ENCODE measurements at places on chromosomes 7 and 10. TPM values are rescaled to one million over a fixed set of nuclear protein-coding genes. Genes with fewer than 3 reads are reported as not detected.

The HOXA5 gene
- 77.9 TPM for polyA plus RNA-seq

The AOAH gene
- 3.4 TPM for polyA plus RNA-seq

The BAZ1B gene
- 67.8 TPM for polyA plus RNA-seq

The CARD11 gene
- polyA plus RNA-seq: 1.0 TPM

The COL1A2 gene
- polyA plus RNA-seq: 1,279 TPM

The BCL7B gene
- polyA plus RNA-seq: 41.9 TPM

The GRK5 gene
- 35.1 TPM for polyA plus RNA-seq

The STEAP1 gene
- 13.1 TPM for polyA plus RNA-seq

The SAP25 gene
- 2.4 TPM for polyA plus RNA-seq

The OR2A42 gene
- 2.0 TPM for polyA plus RNA-seq

The CALML3 gene
- 0.11 TPM for polyA plus RNA-seq

The C10orf143 gene
- polyA plus RNA-seq: 6.0 TPM

The SERPINE1 gene
- 5.3 TPM for polyA plus RNA-seq

The NRCAM gene
- 17.3 TPM for polyA plus RNA-seq

The CCDC3 gene
- polyA plus RNA-seq: 12.6 TPM

The GIMAP2 gene
- polyA plus RNA-seq: 7.3 TPM

The TEX47 gene
- polyA plus RNA-seq: not detected

The TMEM130 gene
- 6.7 TPM for polyA plus RNA-seq

The ITIH5 gene
- polyA plus RNA-seq: 26.5 TPM

The PAX4 gene
- not detected for polyA plus RNA-seq

The SPDYE2B gene
- polyA plus RNA-seq: 0.31 TPM

The NPY4R gene
- polyA plus RNA-seq: 0.08 TPM

The CYP3A4 gene
- 0.15 TPM for polyA plus RNA-seq

The CYP26C1 gene
- not detected for polyA plus RNA-seq

The PRSS37 gene
- polyA plus RNA-seq: 1.0 TPM

The LRGUK gene
- polyA plus RNA-seq: 1.2 TPM

The ACTL6B gene
- not detected for polyA plus RNA-seq

The PIK3CG gene
- 3.1 TPM for polyA plus RNA-seq

The GPR15LG gene
- 0.19 TPM for polyA plus RNA-seq

The DEPP1 gene
- polyA plus RNA-seq: 7.4 TPM

The ZNF727 gene
- not detected for polyA plus RNA-seq

The OR2F2 gene
- not detected for polyA plus RNA-seq

The RHEB gene
- polyA plus RNA-seq: 168 TPM

The AKR1C3 gene
- polyA plus RNA-seq: 8.6 TPM

The NEUROG3 gene
- not detected for polyA plus RNA-seq

The DNAJC30 gene
- 10.5 TPM for polyA plus RNA-seq

The TSPAN15 gene
- polyA plus RNA-seq: 63.7 TPM

The ADO gene
- polyA plus RNA-seq: 36.0 TPM

The LDB1 gene
- polyA plus RNA-seq: 112 TPM

The FAM131B gene
- polyA plus RNA-seq: 2.4 TPM

The HGF gene
- polyA plus RNA-seq: 4.9 TPM

The EBLN1 gene
- 0.15 TPM for polyA plus RNA-seq

The SPOCK2 gene
- polyA plus RNA-seq: 139 TPM

The CACNB2 gene
- 3.4 TPM for polyA plus RNA-seq

The CYP3A7 gene
- 14.2 TPM for polyA plus RNA-seq

The GRM3 gene
- 0.14 TPM for polyA plus RNA-seq

The PAX2 gene
- polyA plus RNA-seq: 140 TPM

The PTEN gene
- polyA plus RNA-seq: 62.1 TPM

The SP8 gene
- not detected for polyA plus RNA-seq

The WEE2 gene
- 0.19 TPM for polyA plus RNA-seq

The TET1 gene
- 9.5 TPM for polyA plus RNA-seq

The TWNK gene
- polyA plus RNA-seq: 15.7 TPM

The FAM25C gene
- not detected for polyA plus RNA-seq

The PIP gene
- polyA plus RNA-seq: not detected

Data from left renal pelvis (tissue), 4 donors.